ENCODE measurements at places on chromosomes 11 and 22.

- DNase-seq = no peak
These were observed 365 bp downstream of the MGAT3 start for GRCh38 chr22:39457198-39457555.

DNA sequence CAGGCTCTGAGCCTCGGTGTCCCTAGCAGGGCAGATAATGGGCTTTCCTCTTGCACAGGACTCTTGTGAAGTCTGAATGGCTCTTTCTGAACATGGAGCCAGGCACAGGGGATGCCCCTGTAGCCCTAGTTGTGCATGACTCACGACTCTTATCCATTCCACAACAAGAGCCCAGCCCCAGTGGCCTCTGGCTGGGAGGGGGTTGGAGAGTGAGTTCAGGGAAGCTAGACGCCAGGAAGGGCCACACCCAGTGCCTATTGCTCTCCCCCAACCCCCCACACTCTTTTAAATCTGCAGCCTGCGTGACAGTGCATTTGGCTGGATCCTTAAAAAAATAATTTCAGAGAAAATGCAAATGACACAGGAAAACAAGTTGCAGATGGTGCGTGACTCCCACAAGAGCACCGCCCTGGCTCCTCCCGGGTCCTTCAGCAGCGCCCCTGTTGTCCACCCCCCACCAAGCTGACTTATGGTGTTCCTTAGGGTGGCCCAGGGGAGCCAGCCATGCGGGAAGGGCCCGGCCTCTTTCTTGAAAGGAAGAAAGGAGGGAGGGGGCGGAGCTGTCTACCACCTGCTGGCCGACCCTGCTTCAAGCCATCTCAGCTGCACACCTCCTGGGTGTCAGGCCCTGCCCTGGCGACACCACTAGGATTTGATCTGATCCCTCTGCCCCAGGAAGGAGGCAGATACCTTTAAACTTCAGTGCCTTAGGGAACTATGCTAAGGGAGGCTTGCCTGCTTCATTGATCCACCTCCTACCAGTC, 74.7 kb downstream of the MN1 start:
- DNase-seq = no peak

DNA sequence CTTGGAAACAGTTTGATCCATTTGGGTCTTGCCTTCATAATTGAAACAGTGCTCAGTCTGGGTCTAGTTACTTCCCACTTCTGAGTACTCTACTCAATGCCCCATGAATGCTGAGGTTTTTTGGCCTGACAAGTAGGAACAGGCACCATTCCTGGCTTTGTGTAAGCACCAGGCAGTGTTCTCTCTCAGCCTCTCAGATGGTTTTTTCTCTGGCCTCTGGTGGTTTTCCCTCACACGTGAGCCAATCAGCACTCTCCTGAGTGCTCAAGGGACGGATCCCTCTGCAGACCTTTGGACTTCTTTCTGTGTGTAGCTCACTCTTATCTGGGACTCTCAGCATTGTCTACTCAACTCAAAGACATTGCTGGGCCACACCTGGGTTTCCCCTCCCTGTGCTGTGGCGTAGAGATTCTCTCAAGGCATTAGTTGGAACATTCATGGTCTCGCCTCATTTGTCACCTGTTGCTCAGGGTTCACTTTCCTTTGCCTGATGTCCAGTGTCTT, 21.3 kb downstream of the SIK2 start:
- no peak for DNase-seq

DNA sequence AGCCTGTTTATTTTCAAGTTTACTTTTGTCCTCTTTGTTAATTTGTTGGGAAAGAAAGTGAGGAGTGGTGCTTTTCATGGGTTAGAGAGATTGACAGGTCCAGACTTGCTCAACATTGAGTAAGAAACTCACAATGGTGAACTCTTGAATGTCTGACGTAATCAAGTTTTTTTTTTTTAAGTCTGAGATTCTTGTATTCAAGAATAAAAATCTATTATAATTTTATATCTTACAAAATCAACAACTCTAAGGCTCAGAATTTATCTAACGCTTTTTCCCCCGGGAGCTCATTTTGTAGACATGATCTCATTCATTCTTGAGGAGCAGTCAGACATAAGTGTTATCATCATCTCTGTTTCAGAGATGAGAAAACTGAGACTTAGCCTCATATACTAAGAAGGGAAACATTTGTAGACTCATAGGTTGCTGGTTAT, 39.1 kb upstream of the SPTBN2 start:
- DNase-seq = no peak

DNA sequence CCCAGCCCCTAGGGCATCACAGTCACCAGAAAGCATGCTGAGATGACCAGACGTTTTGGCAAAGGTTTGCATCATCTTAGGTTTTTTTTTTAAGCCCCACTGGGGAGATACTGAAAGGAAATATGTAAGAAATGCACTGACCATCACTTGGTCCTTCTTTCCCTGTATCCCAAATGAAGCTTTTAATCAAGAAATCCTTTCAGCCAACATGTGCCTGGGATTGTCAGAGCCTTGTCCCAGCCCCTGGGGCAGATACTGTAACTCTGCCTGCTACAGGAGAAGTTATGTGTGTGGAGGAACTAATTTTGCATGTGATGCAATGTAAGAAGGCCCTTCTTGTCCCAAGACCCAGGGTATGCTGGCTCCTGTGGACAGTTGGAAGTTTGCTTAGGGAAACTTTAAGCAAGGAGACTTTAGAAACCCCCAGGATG, 65.6 kb downstream of the PPFIBP2 start:
- no peak for DNase-seq

DNA sequence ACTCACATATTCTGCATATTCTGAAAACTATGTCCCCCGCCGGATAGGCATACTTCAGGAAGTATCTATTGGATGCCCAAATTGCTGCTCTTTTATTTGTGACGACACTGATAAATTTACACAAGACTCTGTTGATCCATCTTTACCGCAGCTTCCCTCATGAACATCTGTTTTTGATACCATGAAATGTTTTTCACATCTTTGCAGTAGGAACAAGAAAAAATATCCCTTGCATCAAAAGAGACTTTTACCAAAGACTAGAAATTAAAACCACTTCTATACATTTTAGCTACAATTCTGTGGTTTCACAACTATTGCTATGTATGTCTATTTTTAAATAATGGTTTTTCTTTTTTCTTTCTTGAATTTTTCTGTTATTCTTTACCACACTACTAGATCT, 15.3 kb downstream of the POU2AF2 start:
- no peak for DNase-seq

DNA sequence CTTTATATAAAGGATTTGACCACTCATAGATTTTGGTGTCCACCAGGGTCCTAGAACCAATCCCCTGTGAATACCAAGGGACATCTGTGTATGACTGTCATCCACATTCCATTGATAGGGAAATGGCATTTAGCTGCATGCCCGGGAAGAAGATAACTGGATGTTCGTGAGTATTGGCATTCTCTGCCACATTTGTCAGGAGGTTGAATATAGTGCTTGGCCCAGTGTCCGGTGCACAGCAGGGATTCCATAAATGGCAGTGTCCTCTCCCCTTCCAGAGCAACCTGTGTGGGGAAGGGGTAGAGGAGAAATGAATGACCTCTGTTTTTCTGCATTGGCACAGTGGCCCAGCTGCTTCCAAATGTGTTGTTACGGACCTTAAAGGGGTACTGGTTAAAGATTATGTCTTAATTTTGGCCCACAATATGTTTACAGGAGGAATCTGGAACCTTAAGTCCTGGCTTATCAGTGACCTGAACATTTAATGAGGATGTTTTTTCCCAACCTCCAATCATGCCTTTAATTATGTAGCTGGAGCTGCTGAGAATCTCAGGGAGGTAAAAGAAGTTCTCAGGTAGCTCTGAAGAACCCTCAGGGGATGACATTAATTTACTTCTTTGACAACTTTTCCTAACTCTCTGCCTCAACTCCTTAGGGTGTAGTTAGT, 33.6 kb upstream of the OR4B1 start:
- DNase-seq = no peak

- no peak for DNase-seq
These were observed 10.8 kb upstream of the SLN start for GRCh38 chr11:107722662-107723061.

GRCh38 chr22:26238596-26238995, 69.3 kb downstream of the SEZ6L start:
- DNase-seq = no peak

DNA sequence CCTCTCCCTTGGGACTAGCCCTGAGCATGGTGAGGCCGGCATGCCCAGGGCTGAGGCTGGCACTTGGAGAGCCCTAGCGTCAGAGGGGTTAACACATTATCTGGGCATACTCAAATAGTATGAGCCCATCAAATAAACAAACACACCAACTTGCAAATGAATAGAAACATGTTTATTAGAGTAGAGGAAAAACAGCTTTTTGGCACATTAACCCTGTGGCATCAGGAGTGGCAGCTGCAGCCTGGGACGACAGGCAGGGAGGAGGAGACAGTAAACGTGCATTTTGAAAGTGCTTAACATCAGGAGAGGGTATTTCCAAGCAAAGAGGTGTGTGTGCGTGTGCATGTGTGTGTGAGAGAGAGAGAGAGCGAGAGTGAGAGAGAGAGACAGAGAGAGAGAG, 684.9 kb downstream of the NTM start:
- no peak for DNase-seq

GRCh38 chr11:9446230-9446629, 14.6 kb upstream of the ZNF143 start:
- DNase-seq = no peak

DNA sequence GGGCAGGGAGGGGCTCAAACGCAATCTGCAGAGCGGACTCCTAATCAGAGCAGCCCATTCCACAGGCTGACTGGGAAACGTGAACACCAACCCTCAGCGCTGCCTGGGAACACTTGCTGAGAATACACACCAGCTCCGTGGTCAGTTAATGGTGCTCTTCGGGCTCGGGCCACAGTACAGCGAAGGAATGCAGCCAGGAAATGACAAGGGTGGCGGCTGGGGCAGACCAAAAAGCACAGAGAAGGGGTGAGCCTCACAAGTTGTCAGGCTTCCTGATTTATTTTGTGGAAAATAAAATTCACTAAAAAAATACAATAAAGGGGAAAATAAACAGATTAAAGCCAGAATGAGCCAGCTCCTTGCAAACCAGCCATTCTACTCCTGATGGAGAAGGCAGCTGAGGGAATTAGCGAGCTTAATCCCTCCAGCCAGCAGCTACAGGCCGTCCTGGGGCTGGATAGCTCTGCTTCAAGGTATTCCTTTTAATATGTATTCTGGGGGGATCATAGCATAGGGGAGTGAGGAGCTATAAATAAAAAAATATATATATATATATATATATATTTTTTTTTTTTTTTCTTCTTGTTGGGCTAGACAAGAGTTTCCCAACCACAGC, 165.5 kb upstream of the NTM start:
- DNase-seq = no peak

GRCh38 chr11:80443177-80443576, 1002.3 kb upstream of the TENM4 start:
- no peak for DNase-seq

- no peak for DNase-seq
These were observed 60.4 kb downstream of the ST3GAL4 start for GRCh38 chr11:126415669-126416420.

- peak; percentile 8 for DNase-seq
These were observed 16.2 kb upstream of the SESN3 start for GRCh38 chr11:95247127-95247684.

GRCh38 chr11:126337126-126337473, 18.4 kb upstream of the ST3GAL4 start:
- no peak for DNase-seq

GRCh38 chr11:44626645-44627044, 61.2 kb downstream of the CD82 start:
- no peak for DNase-seq

DNA sequence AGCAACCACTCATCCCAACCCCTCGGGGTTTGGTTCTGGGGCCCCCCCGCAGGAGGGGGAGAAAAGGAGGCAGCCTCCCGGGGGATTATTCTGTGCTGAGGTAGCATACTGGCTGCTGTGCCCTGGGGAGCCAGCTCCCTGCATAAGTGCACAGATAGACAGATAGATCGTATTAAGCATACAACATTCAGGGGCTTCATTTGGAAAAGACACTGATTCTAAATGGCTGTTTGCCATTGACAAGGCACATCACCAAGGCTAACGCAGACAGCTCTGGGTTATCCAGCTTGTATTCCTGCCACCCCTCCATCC, 547.9 kb downstream of the BUD13 start:
- no peak for DNase-seq

DNA sequence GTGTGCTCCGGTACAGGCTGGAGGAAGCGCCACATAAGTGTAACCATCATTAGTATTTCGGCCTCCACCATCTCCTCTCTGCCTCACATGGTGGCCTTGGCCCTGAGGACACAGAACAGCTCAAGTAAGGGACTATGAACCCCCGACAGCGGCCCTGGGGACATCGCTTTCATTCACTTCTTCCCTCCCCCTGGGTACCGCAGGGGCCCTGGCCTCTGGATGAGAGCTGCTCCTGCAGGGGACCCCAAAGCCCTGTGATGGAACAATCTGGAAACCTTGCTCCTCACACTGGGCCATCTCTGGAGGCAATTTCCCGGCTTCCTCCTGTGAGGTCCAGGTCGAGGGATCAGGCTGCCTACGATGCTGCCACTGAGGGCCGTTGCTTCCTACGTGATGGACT, 565.5 kb downstream of the BRD1 start:
- DNase-seq = no peak

GRCh38 chr11:46877580-46877979, 31.5 kb upstream of the CKAP5 start:
- no peak for DNase-seq

DNA sequence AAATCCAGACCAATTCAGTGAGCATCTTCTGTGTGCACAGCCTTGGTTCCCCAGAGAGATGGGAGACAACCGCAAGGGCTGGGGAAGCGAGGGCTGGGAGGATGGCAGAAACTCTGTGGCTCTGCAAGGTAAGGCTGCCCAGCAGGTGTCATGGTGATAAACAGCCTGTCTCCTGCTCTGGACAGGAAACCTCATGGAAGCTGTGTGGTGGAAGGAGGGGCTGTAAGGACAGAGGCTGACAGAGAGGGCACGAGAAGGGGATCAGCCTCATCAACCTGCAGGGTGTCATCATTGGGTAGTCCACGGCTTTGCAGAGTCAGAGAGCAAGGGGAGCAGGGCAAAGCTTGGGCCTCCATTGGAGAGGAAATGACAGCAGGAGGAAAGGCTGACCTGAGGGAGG, 138.4 kb upstream of the CADM1 start:
- DNase-seq = no peak

GRCh38 chr11:113373306-113373705, 14.3 kb upstream of the ANKK1 start:
- DNase-seq = no peak

DNA sequence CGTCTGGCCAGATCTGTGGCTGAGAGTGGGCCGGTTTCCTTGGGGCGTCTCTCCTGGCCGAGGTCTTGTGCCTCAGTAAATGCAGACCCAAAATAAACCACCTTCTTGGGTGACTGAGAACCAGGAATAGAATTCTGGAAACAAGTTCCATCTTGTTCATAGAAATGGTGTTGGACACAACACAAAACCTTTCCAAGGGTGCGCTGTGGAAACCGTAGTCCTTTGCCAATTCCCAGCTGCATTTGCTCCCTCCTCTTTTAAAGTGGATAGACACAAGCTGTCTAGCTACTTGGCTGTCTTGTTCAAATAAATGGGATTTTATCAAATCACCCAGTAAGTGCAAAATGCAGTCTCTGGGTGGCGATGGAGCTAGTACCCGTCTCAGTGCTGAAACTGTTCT, 300.2 kb downstream of the SHANK2 start:
- no peak for DNase-seq

- DNase-seq = peak; percentile 59
These were observed 468.0 kb downstream of the OPCML start for GRCh38 chr11:133064152-133064877.

- no peak for DNase-seq
These were observed 20.4 kb downstream of the CCDC81 start for GRCh38 chr11:86395061-86395551.
